Pancreas (tissue), 10 donors: ENCODE measurements at places on chromosomes 5 and 9. TPM values are rescaled to one million over a fixed set of nuclear protein-coding genes. Genes with fewer than 3 reads are reported as not detected.

Gene C9
- not detected for total RNA-seq

Gene ZFP37
- 1.2 TPM for total RNA-seq

Gene SPATA31A3
- not detected for total RNA-seq

DNA sequence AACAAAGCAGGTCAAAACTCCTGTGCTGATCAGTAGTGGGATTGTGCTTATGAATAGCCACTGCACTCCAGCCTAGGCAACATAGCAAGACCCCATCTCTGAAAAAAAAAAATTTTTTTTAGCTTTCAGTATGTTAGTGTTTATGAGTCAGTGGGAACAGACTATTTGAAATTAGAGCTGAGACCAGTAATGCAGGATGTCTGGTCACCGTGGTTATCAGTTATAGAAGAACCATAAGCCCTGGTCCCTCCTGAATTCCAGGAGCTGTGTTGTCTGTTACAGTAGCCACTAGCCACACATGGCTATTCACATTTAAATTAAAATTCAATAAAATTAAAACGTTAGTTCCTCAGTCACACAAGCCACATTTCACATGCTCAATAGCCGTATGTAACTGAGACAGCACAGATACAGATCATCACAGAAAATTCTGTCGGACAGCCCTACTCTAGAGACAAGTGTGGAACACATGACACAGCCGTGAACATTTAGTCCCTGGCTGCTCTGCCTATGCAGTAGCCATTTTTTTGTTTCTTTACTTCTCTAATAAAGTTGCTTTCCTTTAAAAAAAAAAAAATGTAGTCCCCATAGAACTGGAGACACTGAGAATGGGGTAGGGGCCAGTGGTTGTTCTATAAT, 96.1 kb upstream of the SAP30L start:
- no peak for DNase-seq
- no peaks in the 10 kb centered on the region for H3K27me3 ChIP-seq
- no peaks in the 10 kb centered on the region for H3K36me3 ChIP-seq

- no peak overlapping the region for H3K4me3 ChIP-seq
- no peaks in the 10 kb centered on the region for H3K36me3 ChIP-seq
- H3K4me1 ChIP-seq, result peaks cover 18% of the 10 kb centered on the region
- H3K27ac ChIP-seq, result no peak overlapping the region
Measured at GRCh38 chr9:27394154-27394825, 97.3 kb upstream of the EQTN start.

DNA sequence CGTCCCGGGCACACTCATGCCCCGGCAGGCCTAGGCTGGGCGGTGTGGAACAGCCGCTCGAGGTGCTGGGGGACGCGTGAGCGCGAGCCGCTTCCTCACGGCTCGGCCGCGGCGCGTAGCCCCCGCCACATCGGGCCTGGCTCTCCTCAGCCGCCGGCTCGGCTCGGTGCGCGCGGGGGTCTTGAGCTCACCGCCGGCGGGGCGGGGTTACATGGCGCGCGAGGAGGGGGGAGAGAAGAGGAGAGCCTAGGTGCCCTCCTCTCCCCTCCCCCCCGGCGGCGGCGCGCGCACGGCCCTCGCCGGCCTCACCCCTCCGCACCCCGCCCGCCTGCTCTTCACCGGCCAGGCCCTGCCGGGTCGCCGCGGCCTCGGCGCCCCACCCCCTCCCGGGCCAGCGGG, 7.7 kb downstream of the RANBP6 start:
- H3K4me3 ChIP-seq, result peak overlapping the region; percentile 90
- DNase-seq, result peak; percentile 90
- peaks cover 36% of the 10 kb centered on the region for H3K4me1 ChIP-seq
- H3K27me3 ChIP-seq, result no peaks in the 10 kb centered on the region
- no peaks in the 10 kb centered on the region for H3K36me3 ChIP-seq

DNA sequence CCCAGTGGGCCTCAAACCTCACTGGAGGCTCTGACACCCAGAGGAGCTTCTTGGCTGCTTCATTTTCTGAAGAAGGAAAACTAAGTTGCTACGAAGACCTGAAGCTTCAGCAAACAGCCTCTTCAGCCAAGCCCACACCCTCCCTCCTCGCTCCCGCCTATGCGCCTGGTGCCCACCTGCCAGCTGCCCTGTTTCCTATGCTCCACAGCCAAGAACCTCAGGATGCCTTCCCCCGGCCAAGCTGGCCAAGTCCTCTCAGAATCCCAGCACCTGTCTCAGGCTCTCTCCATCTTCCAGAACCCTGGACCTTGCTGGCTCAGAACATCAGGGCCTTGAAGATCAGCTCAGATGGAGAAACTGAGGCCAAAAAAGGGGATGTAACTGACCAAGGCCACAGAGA, 60.4 kb downstream of the STK10 start:
- H3K4me3 ChIP-seq, result no peak overlapping the region
- no peak overlapping the region for H3K27ac ChIP-seq
- DNase-seq, result no peak
- no peaks in the 10 kb centered on the region for H3K4me1 ChIP-seq

DNA sequence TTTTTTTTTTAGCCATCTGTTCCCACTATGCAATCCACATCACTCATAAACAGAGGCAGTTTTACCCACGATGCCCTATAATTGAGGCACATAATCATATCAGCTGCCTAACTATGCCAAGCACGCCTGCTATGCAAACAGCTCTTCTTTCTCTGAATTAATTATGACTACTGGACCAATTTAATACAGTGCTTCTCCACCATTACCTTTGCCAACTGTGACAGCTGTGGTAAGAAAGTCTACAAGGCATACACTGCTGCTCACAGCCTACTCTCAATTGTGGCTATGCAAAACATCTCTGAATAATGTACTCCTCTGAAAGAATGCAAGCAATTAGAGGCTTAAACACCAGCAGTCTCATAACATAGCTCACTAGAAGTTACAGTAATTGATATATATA, 97.1 kb downstream of the DTWD2 start:
- H3K27ac ChIP-seq, result no peak overlapping the region
- DNase-seq, result no peak
- H3K27me3 ChIP-seq, result no peaks in the 10 kb centered on the region
- H3K4me1 ChIP-seq, result no peaks in the 10 kb centered on the region
- no peak overlapping the region for H3K4me3 ChIP-seq
